ENCODE measurements at places on chromosomes 2 and 18.

GRCh38 chr18:33987206-33987605, 237.5 kb downstream of the NOL4 start:
- DNase-seq: no peak

DNA sequence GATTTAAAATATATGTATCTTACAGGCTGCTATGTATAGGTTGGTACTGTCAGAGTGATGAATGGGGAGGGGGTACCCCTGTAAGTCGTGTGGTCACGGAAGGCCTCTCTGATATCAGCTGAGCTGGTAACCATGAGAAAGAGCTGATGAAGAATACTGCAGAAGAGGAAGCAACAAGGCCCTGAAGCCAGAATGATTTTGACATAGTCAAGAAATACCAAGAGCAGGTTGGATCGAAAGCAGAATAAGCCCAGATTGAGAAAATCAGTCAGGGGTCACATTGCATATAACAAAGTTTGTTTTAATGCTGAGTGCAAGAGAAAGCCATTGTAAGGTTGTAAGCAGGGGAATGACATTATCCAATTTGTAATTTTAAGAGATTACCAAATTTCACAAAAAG, 57.3 kb downstream of the UNC50 start:
- no peak for DNase-seq

GRCh38 chr2:60335533-60336237, 217.8 kb downstream of the BCL11A start:
- no peak for DNase-seq

- DNase-seq: no peak
These were observed 90.4 kb upstream of the SLC35G4 start for GRCh38 chr18:11518788-11519685.

DNA sequence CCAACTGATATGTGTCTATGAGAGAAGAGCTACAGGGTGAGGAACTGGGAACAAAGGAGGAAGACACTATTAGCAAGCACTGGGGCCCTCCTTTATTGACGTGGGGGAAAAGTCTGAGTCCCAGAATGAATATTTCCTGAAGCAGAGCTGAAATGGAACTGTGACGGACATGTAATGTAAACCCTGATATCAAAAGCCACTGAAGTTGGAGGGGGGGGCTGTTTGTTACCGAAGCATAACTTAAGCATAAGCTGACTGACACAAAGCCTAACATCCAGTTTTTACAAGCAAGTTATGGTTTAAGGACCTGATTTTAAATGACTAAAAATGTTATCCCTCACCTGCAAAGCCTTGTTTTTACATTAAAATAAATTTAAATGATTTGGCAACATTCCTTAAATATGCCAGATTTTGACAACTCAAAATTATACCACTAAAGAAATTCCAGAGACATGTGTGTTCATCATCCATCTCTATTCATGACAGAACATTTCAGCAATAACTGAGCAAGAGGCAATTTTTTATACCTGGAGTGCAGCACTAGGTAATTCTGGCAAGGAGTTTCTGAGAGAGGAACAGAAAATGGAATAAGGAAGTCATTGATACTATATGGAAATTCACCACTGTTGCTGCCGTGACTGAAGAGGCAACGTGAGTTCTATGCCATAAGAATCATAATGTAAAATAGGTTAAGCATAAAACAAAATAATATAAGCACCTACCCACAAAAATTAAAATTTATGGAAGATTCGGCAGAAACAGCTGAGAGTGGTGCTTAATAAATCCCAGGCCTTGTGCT, 186.0 kb downstream of the AFF3 start:
- no peak for DNase-seq

Measured in effector CD4-positive, alpha-beta T cell (primary cell).